ENCODE measurements at places on chromosomes 3 and 15.

GRCh38 chr3:30332196-30333021 is 274.0 kb upstream of the TGFBR2 start:
- DNase-seq, result no peak

- DNase-seq, result no peak
These were observed 128.5 kb upstream of the RBMS3 start for GRCh38 chr3:29152379-29152778.

DNA sequence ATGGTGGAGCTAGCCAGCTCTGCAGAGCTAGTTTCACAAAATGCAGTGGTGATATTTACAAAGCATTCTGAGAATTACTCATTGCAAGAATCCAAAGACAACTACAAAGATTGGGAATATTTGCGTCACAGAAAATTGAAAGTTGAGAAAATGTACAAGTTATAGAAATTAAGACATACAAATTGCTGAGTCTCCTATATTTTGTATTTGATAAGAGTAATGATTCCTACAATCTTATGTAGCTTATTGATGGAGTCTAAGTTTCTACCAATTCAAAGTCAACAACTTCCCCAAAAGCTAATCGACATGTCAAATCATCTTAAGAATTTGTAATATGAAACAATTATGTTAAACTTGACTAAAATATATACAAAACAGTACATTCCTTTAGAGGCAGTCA is 46.4 kb upstream of the TOP2B start:
- DNase-seq, result no peak

GRCh38 chr3:133494469-133494868 is 79.0 kb upstream of the CDV3 start:
- DNase-seq, result no peak

DNA sequence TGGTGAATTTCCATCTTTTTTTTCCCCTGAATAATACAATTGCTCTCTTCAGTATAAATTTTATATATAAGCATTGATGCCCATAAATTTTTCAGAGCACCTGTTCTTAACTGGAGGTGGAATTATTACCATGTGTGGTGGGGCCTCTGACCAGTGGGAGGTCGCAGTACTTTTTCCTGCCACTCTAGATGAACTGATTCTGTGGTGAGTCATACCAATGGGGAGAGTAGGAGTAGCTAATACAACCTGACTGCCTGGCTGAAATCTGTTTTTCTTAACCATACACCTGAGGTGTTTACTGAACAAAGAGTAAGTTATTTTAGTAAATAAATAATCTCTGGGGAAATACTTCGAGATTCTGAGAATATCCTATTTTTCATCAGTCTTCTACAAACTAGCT is 67.2 kb downstream of the UNC13C start:
- DNase-seq, result no peak

DNA sequence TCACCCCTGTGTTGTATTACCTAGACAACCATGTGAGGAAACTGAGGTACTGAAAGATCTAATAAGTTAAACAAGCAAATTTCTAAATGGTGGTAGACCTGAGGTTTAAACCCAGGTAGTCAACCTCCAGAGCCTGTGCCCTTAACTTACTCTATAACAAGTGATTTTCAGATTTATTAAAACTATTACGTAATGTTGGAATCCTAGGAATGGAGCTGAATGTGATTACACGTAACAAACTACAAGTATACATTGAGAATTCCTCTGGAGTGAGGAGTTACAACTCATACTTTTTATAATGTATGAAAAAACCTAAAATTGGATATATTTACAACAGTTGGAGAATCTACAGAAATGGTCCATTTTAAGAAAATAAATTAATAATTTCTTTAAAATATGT is 18.0 kb downstream of the FAM98B start:
- no peak for DNase-seq
